Hematopoietic multipotent progenitor cell (in vitro differentiated cells): ENCODE measurements at places on chromosomes 12 and 14.
A peak's percentile ranks its signal among the peaks of the same experiment; 100 is the strongest.

DNA sequence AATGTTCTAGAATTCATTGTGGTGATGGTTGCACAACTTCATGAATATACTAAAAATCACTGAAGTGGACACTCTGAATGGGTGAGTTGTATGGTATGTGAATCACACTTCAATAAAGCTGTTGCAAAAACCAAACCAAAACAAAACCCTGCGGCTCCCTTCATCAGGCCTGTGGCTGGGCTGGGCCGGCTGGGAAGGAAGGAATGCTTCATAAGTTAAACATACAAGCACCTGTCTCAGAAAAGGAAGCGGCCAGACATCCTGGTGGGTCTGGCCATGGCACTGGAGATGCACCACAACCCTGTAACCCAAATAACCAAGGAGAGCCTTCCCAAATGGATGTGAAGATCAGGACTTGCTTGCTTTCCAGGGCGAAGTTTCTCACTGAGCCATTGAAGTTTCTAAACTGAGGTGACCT is 34.9 kb downstream of the TTC7B start:
- no peak for DNase-seq

- no peak for DNase-seq
Observed at GRCh38 chr12:58988643-58989344, 68.5 kb upstream of the LRIG3 start.

DNA sequence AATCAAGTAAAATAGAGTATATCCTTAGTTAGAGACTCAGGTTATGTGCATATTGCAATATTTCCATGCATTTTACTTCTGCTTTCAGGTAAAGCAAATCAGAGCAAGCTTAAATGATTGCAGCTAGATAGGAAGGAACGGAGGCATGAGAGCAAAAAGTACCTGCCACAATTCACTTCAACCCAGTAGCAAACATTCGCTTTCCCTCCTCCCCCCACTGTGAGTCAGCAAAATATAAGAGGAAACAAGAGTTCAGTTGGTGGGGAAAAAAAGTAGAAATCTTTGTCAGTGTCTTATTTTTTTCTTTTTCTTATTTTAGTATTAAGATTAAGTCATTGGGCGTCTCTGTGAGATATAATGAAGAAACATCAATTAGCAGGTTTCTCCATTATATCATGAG is 475.4 kb downstream of the NPAS3 start:
- peak; percentile 67 for DNase-seq

GRCh38 chr14:81388336-81388735 is 11.8 kb downstream of the STON2 start:
- no peak for DNase-seq

GRCh38 chr12:56208006-56208405 is 13.7 kb downstream of the RNF41 start:
- no peak for DNase-seq

GRCh38 chr12:44389896-44390295 is 486.2 kb downstream of the NELL2 start:
- DNase-seq, result no peak

DNA sequence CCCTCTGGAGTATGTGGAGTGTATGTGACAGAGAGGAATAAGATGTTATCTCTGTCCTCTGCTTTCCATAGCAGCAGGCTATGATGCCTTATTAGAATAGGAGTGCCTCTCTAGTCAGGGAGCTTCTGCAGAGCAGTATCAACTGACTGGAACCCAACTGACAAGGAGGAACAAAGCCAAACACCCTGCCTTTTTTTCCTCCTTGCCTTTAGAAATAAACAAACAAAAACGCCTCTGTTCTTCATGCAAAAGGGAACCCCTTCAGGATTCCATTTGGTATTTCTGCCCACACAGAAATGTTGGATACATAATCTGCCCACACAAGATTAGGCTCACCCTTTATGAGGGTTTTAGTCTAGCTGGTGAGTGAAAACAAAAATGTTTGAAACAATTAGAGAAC is 50.3 kb downstream of the VRK1 start:
- no peak for DNase-seq

- no peak for DNase-seq
Observed at GRCh38 chr14:95150910-95151309, 6.4 kb downstream of the DICER1 start.

DNA sequence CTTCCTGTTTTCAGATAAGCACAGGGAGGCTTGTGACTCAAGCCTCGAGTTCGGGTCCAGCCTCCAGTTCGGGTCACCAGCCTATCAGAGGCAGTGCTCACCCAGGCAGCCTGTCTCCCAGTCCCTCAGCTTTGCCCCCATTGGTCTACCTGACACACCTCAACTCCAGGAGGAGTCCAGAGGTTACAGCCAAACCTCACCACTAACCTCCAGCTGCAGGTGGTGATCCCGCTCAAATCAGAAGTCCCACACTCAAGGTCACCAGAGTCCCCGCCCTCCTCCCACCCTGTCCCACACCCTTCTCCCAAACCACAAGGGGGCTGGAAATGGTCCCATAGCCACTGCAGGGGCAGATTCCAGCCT is 42.1 kb downstream of the KDM2B start:
- DNase-seq, result no peak

- no peak for DNase-seq
Observed at GRCh38 chr14:24329073-24329663, 5.7 kb downstream of the ADCY4 start.

- DNase-seq, result no peak
Observed at GRCh38 chr12:7229741-7230140, 40.3 kb downstream of the PEX5 start.

- DNase-seq, result no peak
Observed at GRCh38 chr12:133174901-133175300, 6.4 kb upstream of the ZNF268 start.

- DNase-seq, result no peak
Observed at GRCh38 chr12:102347811-102348210, 132.6 kb downstream of the IGF1 start.

GRCh38 chr14:61749867-61750266 is 12.4 kb upstream of the SNAPC1 start:
- no peak for DNase-seq

DNA sequence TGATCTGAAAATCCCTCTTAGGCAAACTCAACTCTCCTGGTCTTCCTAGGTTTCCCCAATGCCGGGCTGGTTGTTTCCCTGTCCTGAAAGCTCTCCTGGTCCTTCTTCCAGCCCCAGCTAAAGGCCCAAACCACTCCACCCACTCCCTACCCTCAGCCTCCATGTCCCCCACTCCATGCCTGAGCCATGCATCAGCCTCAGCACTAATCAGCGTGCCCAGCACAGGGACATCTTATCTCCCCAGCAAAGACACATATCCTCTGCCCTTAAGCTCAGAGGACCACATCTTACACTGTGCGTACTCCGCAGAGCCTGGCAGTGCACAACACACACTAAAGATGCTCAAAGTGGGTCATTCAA is 25.9 kb downstream of the ACTN1 start:
- no peak for DNase-seq

GRCh38 chr14:50928002-50928635 is 16.2 kb downstream of the PYGL start:
- DNase-seq, result peak; percentile 47

GRCh38 chr12:76878899-76879709 is at the start of gene CSRP2:
Gene CSRP2 (minus strand): TSS chr12:76879019. CDS start chr12:76866260, 12,759 bp downstream.
- peak; percentile 80 for DNase-seq

- no peak for DNase-seq
Observed at GRCh38 chr14:44490966-44491365, 16.1 kb downstream of the FSCB start.

DNA sequence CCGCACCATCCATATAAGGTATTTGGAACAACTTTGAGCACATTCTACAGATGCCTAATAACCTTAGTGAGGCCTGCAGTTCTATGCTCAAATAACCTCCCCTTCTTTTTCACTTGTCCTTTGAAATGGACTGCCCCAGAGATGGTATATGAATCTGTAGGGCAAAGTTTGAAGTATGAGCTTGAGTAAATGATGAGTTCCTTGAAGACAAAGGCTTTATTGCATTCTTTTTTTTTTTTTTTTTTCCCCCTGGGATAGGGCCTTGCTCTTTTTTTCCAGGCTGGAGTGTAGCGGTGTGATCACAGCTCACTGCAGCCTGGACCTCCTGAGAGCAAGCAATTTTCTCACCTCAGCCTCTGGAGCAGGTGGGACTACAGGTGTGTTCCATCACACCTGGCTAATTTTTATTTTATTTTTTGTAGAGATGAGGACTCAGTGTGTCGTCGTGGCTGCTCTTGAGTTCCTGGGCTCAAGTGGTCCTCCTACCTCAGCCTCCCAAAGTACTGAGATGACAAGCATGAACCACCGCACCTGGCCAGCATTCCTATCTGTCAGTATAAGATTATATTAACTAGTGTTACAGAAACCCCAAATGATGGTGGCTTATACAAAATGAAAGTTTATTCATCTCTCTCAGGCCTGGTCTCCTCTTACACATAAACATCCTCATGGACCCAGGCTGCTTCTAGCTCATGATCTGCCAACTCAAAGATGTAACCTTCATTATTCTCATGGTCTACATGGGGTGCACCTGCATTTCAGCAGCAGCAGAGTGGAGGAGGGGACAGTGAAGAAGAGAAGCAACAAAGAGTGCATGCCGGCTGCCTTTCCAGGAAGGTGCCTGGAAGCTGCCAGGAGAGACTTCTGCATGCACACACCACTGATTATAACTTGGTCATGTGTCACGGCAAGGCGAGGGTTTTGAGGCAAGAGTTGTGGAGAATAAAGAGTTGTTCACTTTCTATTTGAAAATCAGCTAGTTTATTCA is 101.4 kb downstream of the DUSP16 start:
- no peak for DNase-seq

DNA sequence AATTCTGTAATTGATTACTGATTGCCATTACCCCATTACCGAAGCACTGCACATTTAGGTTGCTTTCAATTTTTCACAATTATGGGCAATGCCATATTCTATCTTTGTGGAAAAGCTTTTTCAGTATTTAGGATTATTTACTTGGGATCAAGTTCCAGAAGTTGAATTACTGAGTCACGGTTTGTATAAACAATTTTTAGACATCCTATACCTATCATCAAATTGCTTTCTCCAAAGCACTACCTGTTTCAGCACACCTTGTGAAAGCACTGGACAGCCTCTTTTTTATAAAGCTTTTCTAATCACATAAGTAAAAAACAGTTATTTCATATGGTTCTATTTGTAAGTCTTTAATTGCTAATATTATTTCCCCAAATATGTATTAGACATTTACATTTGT is 221.5 kb upstream of the CAND1 start:
- no peak for DNase-seq

DNA sequence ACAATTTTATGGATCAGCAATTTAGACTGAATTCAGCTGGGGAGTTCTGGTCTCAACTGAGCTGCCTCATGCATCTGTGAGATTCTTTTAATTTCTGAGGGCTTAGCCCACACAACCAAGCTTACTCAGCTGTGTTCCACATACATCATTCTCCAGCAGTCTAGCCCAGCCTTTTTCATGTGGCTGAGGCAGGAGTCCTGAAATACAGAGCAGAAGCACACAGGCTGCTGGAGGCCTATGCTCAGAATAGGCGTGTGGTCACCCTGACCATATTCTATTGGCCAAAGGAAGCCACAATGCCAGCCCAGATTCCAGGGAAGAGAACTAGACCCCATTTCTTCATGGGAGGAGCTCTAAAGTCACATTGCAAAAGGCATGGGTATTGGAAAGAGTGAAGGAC is 72.3 kb upstream of the DHRS4 start:
- no peak for DNase-seq

DNA sequence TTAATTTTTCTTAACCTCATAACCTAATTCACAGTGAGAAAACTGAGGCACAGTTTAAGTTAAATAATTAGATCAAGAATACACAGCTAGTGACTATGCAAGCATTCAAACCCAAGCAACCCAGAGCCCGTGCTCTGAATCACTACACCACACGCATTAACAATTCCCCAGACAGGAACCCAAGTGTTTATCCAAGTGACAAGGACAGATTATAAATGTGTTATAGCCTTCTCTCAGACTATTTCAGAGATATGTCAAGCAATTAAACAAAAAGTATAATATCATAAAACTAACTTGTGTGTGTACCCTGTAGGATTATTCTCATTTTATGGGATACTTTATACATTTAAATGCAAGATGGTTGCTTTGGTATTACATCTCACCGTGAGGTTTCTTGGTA is 43.8 kb downstream of the MED13L start:
- DNase-seq, result no peak

GRCh38 chr14:36661506-36662257 is at the start of gene PAX9:
Gene PAX9 (plus strand): TSS chr14:36661860. CDS start chr14:36662090, 230 bp downstream.
- peak; percentile 84 for DNase-seq

- DNase-seq, result peak; percentile 38
Observed at GRCh38 chr12:94262228-94263010, 114.0 kb downstream of the PLXNC1 start.

DNA sequence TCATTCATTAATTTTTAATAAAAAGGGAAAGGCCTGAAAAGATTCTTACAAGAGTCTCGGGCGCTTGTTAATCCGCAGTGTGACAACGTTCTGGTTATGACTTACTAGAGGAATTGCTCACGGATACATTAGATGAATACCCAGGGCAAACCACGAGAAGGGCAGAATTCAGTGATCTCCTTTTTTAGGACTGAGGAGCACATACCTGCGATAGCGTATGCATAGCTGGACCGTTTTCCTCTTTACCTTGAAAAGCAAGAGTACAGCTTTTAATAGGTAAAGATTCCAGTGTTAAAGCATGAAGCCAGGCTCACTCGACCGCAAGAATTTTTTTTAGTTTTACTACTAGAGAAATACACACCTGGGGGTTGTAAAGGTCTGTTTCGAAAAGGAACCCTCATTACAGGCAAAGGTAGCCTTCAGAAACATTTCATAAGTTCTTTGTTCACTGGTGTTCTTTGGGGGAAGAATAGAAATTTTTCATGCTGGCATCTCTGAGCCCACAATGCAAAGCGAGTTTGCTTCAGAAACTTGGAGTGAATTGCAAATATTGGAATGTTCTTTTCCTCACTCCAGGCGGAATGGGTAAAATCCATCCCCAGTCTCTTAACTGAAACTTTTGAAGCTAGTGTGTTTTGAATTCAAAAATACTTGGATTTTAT is 953 bp downstream of the MAPK1IP1L start:
- no peak for DNase-seq

GRCh38 chr12:10618338-10618987 is 5.1 kb upstream of the MAGOHB start:
- no peak for DNase-seq

DNA sequence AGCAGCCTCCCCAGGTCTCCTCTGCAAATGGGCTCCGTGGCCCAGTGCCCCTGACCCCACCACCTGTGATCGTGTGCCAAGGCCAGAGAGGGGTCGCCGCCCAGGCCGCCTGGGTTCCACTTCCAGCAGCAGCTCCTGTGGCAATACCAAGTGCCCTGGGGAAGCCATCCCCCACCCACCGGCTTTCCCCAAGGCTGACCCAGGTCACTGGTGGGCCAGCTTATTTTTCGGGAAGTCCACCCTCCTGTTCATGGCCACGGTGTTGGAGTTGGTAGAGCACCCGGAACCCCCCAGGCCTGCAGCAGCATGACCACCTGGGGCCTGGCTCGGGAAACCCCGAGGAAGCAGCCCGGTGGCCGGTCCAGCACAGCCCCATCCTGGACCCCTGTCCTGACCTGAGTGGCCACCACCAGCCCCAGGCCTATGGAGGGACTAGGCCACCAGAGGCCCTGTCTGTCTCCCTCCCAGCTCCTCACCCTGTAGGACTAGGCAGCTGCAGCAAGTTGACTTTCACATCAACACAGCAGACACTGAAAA is 40.8 kb upstream of the OASL start:
- DNase-seq, result no peak

- DNase-seq, result no peak
Observed at GRCh38 chr12:69214169-69214568, 25.2 kb upstream of the CPSF6 start.

- peak; percentile 40 for DNase-seq
Observed at GRCh38 chr14:67420102-67420739, 8.3 kb upstream of the PLEK2 start.

GRCh38 chr14:35416108-35416750 is 11.7 kb upstream of the NFKBIA start:
- no peak for DNase-seq
